ENCODE measurements at places on chromosomes 4 and X.

GRCh38 chr4:169114341-169114974, 104.4 kb upstream of the CBR4 start:
- no peak for DNase-seq

- DNase-seq: no peak
These were observed 897.3 kb upstream of the TENM3 start for GRCh38 chr4:181345931-181346330.

- DNase-seq: no peak
These were observed 140.8 kb upstream of the EDNRA start for GRCh38 chr4:147340111-147340510.

DNA sequence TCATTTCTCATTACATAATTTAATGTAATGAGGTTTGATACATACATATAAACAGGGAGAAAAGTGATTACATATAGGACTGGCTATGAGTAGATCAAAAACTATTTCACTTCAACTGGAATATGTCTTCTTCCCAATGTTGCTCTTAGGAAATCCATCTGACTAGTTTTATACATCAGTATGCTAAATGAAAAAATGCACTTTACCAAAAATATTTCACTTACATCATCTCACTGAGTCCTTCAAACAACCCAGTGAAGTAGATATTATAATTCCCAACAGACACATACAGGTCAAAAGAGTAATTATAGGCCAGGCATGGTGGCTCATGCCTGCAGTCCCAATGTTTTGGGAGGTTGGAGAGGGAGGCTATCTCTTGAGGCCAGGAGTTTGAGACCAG, 215.9 kb downstream of the MID1 start:
- no peak for DNase-seq

GRCh38 chr4:149234798-149235197, 580.8 kb downstream of the IQCM start:
- no peak for DNase-seq

DNA sequence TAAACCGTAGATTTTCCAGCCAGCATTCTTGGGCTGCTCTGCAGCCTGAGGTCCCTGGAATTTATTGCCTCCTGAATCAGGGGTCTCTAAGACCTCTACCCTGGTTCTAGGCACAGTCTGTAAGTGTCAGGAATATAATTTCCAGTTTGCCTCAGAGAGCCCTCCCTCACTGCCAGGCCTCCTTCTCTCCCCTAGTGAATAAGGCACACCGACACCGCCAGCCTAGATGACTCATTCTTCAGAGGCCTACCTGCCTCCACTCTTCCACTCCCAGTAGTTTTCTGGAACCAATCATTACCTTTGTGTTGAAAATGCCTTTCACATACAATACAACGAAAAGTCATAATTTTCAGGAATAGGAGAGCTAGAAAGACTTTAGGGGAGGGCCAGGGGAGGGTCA, 50.3 kb upstream of the ARHGEF9 start:
- DNase-seq: no peak

GRCh38 chrX:123830309-123830708, 29.5 kb upstream of the XIAP start:
- no peak for DNase-seq

DNA sequence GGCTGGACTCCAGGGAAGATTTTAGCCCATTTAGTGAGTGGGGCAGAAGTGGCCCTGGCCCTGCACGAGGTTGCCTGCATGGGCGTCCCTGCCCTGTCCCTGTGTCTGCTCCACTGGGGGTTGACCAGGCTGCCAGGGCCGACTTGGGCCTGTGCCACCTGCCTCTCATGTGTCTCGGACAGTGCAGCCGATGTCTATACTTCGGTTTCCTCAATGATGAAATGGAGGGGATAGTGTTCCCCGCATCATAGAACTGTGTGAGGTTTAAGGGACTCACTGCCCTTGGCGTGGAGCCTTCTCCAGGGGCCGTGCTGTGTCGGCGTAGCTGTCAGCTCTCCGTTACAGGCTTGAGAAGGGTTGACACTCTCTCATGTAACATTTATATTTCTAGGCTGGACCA, 27.0 kb upstream of the MSANTD1 start:
- no peak for DNase-seq

- DNase-seq: no peak
These were observed 18.0 kb upstream of the TMEM131L start for GRCh38 chr4:153448003-153448731.

Measured in activated T-helper 1 cell treated with Interleukin-2 at 50 U/mL for 16 hours (primary cell).